ENCODE measurements at places on chromosomes 5 and 9.

- DNase-seq: no peak
These were observed 46.2 kb downstream of the PCA3 start for GRCh38 chr9:76810377-76810957.

DNA sequence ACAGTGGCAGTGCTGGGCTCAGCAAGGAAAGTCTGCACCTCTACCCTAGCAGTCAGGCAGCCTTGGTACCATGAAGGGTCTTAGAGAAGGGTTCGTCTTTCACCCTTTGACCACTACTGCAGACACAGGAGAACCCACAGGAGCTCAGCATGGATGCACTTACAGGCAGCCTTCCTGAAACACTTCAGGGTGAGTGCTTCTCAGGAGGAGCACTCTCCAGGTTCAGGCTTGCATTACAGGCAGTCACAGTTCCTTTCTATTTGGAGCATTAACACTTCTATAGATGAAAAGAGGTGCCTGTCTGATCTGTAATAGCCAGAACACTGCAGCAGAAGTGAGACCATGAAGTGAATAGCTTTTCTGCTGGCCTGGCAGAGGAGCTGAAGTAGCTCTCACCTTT lies 8.7 kb upstream of the CYLC2 start:
- DNase-seq: no peak

GRCh38 chr5:135129307-135129706 lies 95.3 kb upstream of the PITX1 start:
- no peak for DNase-seq

DNA sequence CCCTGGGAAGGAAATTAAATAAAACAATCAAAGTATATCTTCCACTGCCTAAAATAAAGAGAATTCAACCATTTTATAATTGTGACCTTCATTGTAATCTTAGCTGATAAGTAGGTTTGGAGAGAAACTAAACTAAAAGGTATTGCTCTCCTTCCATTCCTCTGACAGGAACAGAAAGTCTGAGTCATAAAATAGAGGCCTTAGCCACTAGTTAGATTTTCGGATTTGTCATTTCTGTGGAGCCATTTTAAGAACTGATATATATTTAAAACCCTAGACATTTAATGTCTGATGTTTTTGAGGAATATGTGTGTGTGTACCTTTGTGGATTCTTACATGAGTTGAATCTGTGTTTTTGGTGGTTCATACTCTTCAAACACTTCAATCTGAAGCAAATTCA lies 11.8 kb upstream of the TMC1 start:
- DNase-seq: no peak

DNA sequence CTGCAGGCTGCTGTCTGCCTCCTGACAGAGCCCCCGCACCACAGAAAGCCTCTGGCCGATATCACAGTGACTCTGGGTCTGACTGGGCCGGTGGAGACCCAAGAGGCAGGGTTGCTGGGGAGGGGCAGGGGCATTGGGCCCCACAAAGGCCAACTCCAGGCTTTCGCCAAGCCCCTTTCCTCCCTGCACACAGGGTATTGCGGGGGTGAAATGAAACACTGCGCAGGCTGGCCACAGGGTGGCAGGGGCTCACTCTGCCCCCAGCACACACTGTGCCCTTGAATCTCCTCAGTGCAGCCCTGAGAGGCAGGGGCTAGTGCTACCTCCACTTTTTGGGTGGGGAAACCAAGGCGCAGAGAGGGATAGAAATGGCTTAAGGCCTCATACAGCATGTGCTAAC lies 44.6 kb downstream of the BARX1 start:
- no peak for DNase-seq

GRCh38 chr5:44390351-44390750 lies 1.1 kb upstream of the FGF10 start:
- no peak for DNase-seq

GRCh38 chr5:109318455-109319108 lies 91.2 kb downstream of the PJA2 start:
- DNase-seq: no peak

Data from activated CD8-positive, alpha-beta memory T cell treated with anti-CD3 and anti-CD28 coated beads, Interleukin-2, amount 50 U/mL, for 4 hours (primary cell).